ENCODE measurements at places on chromosomes 1 and 21. TPM values are rescaled to one million over a fixed set of nuclear protein-coding genes. Genes with fewer than 3 reads are reported as not detected.

DNA sequence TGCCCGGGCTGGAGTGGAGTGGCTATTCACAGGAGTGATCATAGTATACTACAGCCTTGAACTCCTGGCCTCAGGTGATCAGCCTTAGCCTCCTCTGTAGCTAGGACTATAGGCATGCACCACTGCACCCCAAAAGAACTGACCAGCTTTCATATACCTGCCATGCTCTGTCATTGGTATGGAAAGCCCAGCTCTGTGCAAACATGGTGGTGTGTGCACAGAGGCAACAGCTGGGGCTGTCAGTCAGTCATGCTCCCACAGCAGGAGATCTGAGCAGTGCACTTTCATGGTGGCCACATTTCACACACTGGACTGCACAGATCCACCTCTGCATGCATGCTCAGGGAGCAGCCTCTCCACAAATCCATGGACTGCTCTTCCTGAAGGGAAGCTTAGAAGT is 8.8 kb upstream of the JAK1 start:
- no peak for DNase-seq

DNA sequence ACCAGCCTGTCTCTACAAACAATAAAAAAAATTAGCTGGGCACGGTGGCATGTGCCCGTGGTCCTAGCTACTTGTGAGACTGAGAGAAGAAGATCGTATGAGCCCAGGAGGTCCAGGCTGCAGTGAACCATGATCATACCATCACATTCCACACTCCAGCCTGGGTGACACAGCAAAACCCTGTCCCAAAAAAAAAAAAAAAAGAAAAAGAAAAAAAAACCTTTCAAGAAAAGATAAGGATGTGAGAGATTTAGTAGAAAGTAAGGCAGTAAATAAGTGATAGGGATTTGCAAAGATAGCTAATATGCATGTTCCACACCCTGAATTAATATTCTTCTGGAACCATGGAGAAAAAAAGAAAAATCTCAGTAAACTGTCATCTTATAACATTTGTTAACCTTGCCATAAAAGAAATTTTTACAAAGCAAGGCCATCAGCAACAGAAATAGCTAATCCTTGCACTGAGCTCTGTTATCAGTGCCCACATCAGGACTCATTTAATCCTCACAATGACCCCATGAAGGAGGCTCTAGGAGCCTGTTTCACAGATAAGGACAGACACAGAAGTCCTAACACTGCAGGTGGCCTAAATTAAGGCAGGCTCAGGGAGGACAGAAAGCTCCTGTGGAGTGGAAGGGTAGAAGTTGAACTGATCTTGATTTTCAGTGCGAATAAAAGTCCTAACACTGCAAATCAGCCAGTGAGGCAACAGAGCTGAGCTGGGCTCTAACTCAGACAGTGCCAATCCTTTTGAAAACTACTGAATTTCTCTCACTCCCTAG is 7.6 kb downstream of the GNB1 start:
- no peak for DNase-seq

GRCh38 chr1:147641695-147642592 is 28.4 kb downstream of the ACP6 start:
- peak; percentile 41 for DNase-seq

DNA sequence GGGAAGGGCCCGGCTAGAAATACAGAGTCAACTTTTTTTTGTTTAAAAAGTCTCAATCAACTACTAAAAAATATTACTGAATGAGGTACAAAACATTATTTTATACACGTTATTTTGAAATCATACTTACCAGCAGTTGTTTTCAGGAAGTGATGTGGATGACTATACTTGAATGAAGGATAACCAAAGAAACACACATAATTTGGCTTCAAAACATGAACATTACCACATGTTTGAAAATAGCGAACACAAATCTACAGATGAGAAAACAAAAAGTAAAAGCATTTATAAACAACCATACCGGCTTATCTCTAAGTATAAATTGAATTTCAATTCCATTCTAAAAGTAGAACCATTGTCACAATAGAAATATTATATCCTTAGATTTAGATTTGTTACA is 9.0 kb downstream of the DBT start:
- DNase-seq: no peak

DNA sequence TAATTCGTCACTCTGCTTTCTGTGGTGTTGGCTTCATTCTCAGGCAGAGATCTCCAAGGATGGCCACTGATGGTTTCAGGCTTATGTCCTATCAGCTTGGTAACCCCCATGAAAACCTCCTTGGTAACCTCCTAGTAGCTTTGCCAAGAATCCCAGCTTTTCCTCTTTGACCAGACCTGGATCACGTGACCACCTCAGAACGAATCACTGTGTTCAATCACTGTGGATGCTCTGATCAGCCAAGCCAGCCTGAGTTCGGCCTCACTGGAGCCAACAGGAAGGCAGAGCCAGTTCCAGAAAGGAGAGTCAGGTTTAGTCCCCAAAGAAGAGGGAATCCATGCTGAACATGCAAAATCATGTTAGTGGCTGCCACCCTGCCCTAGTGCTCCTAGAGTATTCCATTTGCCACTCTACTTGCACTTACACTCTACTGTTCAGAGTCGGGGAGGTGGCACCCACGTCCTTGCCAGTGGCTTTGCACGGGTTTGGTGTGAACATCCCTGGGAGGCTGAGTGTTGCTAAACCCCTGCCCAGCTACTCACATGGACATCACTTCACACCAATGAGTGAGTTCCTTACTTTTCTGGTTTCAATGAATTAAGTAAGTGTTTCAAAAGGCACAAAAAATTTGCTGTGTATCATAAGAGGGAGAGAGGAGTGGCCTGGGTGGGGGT is 33.5 kb upstream of the SSBP3 start:
- DNase-seq: no peak

DNA sequence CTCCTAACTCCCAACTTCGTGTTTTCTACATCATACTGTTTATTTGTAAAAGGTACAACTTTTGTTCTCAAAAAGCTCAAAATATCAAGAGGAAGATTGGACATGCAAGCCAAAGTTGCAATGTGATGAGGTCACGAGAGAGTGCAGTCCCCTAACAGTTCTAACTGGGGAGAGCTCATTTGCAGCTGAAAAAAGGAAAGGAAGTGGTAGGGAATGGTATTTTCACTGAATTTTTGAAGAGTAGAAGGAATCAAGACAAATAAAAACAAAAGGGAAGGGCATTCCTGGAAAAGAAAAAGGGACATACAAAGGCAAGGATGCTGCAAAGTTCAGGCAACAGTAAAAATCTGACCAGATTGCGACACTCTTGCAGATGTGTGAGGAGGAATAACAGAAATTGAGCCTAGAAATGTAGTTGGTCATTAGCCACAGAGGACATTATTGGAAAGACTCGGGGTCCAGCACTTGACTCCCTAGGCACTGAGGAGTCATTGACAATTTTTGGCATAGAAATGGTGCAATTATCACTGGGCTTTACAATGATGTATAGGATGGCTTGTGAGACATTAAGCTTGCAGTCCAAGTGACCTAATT is 67.9 kb downstream of the TBX15 start:
- DNase-seq: no peak

DNA sequence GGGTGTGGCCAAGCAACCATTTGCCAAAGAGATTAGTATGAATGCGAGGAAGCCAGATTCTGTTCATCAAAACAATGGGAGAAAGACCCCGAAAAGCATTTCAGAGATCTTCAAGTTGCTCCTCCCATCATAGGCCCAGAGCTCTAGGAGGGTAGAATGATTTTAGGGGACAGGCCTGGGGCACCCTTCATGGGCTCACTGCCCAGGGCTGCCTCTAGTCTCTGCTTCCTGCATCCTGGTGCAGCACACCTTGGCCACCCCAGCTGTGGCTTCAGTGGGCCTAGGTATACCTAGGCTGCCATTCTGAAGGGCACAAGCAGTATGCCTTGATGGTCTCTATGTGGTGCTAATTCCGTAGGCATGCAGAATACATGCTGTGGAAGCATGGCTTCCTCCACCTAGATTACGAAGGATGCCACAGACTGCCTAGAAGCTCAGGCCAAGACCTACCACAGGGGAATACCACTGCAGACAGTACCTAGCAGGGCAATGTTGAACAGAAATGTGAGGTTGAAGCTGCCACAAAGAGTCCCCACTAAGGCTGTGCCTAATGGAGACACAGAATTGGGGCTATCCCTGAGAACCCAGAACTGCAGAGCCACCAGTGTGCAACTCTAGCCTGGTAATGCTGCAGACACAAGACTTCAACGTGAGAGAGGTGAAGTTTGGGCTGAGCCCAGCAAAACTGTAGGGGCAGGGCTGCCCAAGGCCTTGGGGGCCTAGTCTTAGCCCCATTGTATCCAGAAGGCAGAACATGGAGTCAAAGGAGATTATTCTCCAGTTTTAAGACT is 158.8 kb downstream of the CLIC6 start:
- no peak for DNase-seq

DNA sequence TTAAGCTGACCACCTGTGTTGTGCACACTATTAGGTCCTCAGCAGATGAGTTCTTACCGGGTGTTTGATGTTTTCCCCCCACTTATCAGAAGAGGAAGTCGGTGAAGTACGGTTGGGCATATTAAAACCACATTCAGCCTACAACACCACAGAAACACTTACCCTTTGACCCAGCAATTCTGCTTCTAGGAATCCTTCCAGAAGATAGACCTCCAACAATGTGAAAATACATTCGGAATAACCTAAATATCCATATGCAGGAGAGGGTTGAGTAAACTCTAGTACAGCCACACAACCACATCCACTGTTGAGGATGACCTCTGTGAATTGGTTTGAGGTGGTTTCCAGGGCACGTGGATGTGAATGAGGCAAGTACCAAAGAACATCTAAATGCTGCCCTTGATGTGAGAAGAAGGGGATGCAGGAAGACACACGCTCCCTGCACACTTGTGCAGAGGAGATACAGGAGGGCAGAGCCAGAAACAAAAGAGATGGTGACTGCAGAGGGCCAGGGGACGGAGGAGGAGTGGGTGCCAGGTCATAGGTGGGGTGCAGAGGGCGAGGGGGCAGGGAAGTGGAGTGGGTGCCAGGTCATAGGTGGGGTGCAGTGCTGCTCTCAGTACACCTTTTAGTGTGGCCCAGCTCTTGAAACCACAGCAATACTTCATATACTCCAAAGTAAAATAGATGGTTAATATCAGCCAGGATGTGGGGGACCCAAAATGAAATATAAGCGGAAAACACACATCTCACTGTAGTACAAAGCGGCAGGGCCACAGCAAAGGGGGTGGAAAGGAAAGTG is 12.8 kb downstream of the ADARB1 start:
- DNase-seq: no peak

DNA sequence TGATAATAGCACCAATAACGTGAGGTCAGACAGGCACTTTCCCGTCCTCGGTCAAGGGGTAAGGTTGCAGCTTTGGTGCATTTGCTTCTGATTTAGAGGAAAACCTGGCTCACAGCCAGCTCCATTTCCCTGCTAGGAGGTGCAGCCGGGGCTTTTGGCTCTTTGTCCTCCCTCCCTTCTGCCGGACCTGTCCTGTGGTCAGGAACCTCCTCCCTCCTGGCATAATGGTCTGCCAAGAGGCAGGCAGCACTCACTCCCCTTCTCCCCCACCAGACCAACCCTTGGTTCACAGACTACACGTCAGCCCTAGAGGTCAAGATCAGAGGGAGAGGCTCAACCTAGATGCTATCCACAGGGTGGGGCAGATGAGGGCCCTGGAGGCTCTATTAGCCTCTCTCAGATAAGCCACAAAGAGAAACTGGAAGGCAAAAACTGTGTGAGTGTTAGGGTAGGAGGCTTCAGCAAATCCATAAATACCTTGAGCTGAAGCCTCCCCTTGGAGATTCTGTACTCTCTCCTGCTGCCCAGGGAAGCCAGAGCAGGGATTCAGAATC is 64.8 kb downstream of the PLXNA2 start:
- DNase-seq: no peak

DNA sequence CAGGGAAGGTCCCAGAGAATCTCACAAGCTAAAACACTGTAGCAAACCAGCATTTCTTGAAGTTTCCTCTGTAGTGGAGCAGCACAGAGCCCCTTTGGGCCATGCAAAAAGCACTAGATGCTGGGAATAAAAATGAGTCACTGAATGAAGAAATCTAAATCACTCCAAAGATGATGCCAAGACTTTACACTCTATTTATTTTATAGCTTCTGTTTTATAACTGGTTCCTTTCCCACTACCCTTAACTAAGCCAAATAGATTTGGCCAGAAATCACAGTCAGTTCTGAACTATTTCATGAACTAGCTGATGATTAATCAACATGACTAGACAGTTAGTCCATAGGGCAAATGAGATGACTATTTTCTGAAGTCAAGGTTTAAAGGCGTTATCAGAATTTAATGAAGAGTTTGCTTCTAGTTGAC is 89.5 kb downstream of the SCMH1 start:
- no peak for DNase-seq

GRCh38 chr1:155981266-155982088 is 3.1 kb upstream of the ARHGEF2 start:
- no peak for DNase-seq

DNA sequence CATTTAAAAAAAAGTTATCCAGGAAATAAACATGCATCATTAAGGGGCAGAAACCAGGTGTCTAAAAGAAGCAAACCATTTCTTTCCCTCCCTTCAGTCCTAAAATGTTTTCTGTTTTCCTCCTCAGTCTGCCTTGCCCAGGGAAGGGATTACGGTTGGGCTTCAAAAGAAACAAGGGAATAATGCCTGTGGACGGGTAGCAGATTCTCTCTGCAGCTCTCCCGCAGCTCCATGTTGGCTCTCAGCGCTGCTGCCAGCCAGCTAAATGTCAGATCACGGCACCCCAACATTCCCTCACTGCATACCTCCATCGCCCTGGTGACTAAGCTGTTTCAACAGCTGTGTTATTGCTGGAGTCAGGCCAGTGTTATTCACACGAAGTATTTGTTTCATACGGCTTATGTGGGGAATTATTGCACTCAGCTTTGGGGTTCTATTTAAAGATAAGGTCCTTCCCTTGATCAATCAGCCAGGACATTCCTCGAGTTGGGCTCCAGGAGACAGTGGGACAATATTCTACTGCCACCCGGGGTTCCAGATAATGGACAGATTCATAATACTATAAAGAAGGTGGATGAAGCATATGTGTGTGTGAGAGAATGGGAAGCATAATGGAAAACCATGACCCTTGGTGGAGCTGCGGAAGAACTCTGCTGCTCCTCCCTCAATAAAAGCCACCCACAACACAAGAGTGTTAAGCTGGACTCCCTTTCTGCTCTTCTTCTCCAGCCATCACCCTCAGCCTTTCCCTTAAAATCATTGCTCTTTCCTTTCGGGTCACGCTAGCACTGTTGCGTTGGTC is 58.2 kb downstream of the WLS start:
- DNase-seq: peak; percentile 72

DNA sequence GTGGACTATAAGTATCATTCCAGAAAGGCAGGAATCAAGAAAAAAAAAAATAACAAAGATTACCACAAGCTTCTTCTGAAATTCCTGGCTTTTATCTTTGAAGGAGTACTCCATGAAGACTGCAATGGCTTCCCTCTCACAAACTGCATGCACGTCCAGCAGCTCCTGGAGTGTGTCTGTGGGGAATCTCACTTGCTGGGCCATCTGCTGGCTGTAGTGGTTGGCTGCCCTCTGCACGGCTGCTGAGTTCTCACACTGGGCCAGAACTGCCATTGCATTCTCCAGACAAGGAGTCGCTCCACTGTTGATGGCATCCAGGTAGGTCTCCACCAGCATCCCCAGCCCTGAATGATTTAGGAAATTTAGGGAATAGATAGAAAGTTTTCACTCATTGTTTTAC is 23.3 kb upstream of the GBP2 start:
- no peak for DNase-seq

- no peak for DNase-seq
Measured at GRCh38 chr1:227778401-227778947, 37.0 kb upstream of the PRSS38 start.

CELA3B gene
- not detected for polyA plus RNA-seq

GPR89A gene
- 39.7 TPM for polyA plus RNA-seq

MROH9 gene
- polyA plus RNA-seq: not detected

DEGS1 gene
- 43.3 TPM for polyA plus RNA-seq

ZNF593OS gene
- 1.5 TPM for polyA plus RNA-seq

BCL2L15 gene
- polyA plus RNA-seq: 0.88 TPM

SHE gene
- 11.0 TPM for polyA plus RNA-seq

FCRL3 gene
- not detected for polyA plus RNA-seq

Data from renal pelvis (tissue), 12 donors.